ENCODE measurements at places on chromosomes 5 and 9.

DNA sequence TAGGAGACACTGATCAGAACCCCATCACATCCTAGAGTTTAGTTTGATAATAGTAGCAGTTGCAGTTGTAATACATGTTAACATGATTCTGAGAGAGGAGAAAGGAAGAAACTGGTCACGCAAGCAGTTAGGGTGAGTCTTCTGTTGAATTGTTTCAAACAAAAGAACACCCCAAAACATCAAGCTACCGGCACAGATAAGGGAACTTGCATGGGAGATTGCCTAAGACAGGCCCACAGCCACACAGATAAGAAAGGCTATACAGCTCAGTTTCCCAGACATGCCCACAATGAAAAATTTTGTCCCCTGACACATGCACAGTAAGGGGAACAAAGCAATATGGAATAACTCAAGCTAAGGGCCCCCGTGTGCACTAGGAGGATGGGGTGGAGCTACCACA is 15.9 kb downstream of the HSPB3 start:
- DNase-seq: no peak

DNA sequence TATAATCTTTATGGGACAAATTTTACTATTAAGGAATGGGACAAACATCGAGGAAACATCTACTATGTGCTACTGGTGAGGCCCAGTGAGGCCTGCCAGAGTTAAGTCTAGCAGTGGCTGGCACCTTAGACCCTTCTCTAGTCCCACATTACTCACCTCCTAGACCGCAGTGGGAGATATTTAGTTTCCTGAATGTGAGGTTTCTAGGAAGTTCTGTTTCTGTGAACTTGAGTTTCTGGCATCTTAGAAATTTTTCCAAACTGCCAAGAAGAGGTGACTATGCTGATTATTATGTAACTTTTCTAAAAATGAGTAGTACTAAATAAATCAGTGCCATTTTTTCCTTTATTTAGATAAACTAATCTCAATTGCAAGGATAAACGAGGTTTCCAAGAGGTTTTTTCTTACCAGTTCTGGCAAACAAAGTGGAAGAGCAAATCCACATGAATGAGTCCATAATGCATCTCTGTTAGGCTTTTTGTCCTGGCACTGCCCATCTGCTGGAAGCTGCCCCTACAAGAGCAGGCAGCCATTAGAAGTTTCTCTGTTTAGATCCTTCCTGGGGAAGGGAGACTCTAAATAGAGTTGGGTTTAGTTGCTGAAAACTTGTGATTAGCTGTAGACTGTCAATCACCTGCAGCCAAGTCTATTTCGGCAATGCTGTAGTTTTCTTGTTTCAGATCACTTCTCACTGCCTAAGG is 348.7 kb downstream of the MAN2A1 start:
- no peak for DNase-seq

- no peak for DNase-seq
Observed at GRCh38 chr5:134969166-134969565, 1.5 kb downstream of the CATSPER3 start.

- no peak for DNase-seq
Observed at GRCh38 chr5:128169401-128170017, 85.9 kb downstream of the SLC12A2 start.

DNA sequence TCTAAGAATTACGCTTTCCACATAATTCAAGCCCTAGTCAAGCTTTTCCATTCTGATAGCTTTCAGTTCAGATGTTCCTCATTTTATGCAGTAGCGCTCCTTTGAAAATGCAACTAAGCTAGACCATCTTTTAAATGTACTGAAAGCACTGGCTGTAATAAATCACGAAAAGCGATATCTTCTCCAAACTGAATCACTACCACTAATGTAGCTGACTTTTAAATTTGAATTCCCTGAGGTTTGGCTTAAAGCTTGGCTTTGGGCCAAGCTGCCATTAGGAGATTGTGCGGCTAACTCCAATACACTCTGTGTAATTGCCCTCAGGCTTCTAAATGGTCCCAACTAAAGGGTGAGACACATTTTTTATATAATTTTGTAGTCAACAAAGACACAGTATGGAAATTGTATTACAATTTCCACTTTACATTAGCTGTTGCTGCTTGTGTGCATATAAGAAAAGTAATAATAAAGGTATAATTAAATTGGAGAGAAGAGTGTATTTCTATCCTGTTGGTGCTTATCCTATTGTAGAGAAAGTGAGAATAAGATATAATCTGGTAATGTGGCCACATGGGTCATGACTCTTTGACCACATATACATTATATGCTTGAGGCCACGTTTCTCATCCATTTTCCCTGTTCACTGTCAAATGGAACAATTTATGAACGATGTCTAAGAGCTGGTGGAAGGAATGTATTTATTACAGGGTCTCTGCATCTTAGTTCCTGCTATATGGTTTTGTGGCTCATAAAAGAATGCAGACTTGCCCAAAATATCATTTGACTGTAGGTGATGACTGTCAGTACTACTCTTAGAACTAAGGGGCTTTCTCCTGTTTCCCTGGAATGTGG is 118.7 kb upstream of the TAF11L2 start:
- DNase-seq: no peak

- no peak for DNase-seq
Observed at GRCh38 chr5:36492984-36493654, 113.3 kb upstream of the SLC1A3 start.

DNA sequence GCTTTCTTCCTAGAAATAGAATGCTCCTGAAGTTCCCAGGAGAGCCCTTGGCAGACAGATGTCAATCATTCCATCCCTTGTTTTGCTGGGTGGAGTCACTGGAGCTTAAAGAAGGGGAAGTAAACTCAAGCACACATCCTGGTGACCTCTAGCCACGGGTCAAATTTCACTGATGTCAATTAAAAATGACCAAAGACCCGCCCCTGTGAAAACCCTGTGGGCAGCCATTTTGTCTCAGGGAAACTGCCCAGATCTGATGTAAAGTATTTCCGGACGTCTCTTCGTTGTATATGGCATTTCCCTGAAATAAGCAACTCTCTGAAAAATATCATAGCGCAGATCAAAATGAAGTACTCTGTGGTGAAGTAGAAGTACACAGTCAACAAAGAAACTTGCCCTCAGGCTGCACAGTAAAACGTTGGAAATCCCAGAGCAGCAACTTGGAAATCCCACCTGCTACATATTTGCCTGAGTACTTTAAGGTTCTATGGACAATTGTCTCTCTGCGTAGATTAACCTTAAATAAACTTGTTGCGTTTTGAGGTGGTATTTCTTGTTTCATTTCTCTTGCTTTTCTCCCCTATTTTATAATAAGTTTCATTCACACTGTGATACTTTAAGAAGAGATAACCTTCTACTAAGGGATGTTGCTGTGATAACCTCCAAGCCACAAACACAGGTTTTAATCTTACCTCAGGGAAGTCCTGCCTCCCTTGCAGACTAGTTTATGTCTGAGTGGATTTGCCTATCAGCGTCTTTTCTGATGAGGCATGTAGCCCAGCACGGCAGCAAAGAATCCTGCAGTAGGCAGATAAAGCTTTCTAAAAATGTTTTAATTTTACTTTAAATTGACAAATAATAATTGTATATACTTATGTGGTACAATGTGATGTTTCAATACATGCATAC is 60.9 kb upstream of the PIP5K1B start:
- DNase-seq: no peak

DNA sequence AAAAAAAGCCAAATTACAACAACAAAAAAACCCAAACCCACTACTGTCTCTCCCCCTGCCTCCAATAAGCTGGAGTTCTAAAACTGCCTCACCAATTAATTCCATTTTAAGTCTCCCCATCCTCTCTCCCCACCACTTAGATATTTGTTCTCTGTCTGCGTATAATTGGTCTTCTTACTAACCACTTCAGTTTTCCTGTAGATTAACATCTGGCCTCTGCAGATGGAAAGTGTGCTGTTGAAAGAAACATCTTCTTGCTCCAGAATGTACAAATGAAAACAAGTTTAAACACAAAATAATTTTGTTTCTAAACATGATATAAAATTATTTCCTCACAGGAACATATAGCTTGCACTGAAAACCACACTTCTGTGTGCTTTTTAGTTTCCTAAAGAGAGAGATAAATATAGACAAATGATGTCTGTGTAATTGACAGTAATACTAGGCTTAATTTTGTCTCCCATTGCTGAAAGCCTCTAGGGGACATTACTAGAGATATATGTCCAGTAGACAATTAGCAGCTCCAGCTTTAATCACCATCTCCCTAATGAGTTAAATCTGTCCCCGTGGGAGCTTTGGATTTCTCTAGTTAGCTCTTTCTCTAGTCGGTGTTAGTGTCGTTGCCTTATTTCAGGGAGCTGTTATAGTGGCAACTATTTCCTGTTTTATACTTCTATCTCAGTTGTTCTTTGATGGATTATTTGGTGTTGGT is 164.0 kb downstream of the ARHGAP26 start:
- DNase-seq: no peak

GRCh38 chr5:76401801-76402250 is 1.3 kb upstream of the IQGAP2 start:
- DNase-seq: no peak

- DNase-seq: no peak
Observed at GRCh38 chr5:127061956-127062355, 11.3 kb downstream of the C5orf63 start.

Measured in activated CD8-positive, alpha-beta memory T cell treated with anti-CD3 and anti-CD28 coated beads for 1 hour (primary cell).